ENCODE measurements at places on chromosomes 2 and 18.
A peak's percentile ranks its signal among the peaks of the same experiment; 100 is the strongest.

DNA sequence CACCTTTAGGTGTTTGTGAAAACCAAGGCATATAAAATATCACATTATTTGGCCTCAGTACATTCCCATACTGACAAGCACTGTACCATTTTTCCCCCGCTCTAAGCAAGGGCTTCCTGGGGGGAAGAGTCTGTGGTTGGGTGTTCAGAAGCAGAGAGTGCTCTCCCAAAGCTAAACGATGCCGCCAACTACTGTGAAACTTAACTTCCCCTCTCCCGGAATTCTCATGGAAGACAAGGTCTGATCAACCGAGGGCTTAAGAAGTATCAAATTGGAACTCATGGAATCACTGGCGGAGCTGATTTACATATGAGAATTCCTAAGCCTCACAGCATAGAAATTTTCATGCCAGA lies 433 bp upstream of the MFF start:
- DNase-seq = peak; percentile 54

- no peak for DNase-seq
Observed at GRCh38 chr2:98647636-98648035, 39.2 kb downstream of the UNC50 start.

DNA sequence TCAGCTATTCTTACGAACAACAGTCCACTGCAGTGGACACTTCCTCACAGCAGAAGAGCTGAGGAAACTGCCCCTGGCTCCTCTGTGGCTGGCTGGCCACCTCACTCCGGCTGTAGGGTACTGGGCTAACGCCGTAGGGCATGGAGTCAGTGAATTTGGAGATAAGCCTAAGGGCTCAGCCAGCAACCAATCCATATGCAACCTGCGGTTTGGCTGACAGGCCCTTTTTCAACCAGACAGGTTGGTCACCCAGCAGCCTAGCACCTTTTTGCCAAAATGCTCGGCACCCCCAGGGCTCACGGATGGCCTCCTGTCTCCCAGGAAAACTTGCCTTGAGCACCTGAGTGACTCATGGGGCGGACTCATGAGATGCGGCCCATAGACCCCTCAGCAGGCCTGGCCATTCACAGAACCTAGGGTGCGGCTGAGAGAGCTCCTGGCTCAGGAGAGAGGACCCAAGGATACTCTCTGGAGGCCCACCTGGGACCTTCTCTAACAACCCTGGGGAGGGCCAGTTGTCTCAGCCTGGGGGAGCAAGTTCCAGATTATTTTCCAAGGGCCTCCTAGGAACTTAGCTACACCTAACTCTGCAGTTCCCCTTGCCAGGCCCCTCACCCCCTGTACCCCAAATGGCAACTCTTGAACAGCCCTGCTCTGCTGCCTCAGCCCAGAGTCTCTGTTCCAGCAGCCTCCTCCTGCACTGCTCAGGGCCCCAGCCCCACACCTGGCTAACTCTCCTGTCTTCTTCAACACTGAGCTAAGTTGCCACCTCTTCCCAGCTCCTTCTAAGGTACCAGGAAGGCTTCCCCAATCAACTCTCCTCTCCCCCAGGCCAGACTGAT lies 252.1 kb downstream of the CYP26B1 start:
- peak; percentile 2 for DNase-seq

DNA sequence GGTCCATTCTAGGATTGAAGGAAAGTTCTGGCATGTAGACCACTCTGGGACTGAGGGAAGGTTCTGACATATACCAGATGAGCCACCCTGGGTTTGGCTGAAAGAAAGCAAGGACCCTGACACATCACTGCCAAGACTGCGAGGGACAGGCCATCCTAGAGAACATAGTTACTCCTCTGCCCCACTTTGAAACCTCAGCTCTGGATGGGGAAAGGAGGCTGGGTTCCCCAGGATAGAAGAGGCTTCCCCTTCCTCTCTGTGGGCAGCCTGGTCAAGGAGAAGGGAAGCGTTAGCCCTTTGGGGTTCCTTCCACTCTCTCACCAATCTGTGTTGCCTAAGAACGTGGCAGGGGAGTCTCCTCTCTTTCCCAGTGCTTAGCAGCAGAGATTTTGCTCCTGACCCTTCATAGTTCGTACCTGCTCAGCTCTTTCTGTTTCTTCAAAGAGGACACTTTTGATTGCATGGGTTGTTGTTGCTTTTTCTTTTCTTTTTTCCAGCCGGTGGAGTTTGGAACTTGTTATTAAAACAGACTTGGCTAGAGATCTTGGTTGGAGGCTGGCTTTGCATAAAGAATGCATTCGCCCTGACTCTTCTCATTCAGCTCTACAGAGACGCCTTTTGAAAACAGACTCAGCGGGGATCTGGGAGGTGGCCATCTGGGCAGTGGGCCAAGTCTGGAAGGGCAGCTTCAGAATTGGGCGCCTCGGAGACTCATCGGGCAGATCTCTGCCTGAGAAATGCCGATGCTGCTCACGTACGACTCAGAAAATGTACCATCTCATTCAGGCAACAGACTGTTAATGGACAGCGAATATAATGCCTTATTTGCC lies 166.1 kb downstream of the CLIP4 start:
- peak; percentile 32 for DNase-seq

DNA sequence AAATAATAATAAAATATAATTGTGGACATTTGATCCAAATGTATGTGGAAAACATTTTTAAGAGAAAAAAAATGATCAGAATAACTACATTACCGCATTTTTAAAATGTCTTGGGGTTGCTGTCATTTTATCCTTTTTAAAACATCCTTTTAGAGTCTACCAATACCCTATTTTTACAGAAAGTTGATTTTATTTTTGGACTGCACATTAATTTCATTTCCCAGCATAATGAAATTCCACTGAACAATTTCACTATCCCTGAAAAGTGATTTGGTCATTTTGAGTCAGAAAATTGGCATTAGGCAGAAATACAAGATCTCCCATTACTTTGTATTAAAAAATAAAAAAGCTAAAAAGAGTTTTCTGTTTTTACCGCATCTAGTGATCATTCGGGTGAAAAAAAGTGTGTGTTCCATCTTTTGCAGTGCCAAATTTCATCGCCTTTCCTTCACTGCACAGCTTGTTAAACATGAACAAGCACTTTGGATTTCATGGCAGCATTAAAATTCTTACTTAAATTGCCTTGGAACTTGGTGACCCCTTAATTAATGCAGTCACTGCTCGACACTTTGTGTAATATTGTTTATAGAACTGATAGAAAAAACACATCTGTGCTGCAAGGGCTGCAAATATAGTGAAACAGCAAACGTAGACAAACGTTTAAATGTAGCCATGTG lies 611.7 kb downstream of the TSN start:
- no peak for DNase-seq

DNA sequence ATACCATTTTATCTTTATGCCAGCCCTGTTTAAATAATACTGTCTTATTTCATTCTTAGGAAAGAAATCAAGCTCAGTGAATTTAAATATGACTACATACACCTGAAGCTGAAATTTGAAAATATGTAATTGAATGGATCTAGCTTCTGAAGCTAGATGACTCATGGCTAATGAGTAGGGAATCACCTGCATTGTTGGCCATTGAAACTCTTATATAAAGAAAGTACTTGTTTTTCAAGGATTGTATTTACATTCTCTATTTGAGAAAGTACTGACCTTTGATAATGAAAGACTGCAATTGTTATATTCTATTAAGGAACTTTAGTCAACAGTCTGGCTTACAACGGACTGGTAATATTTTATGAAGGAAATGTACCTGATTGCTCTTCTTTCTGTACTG lies 346.7 kb upstream of the LRATD1 start:
- no peak for DNase-seq

DNA sequence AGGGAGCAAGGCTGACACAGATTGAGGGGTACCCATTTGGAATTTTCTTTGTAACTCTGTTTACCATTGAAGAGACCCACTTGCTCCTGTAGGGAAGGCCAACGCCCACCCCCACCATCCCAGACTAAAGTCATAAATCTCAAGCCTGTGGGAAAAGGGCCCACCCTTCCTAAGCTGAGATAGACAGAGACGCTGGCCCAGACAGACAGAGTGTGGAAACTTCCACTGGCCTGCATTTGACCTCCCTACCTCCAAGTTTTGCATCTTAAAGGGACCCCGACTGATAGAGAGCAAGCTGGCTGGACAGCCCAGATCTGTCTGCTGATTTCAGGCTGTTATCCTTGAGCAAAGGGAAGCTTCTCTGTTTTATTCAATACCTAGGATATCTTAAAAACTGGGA lies 48.2 kb upstream of the SLC14A2 start:
- DNase-seq = peak; percentile 36

GRCh38 chr2:2733818-2734217 lies 402.7 kb upstream of the MYT1L start:
- DNase-seq = no peak

DNA sequence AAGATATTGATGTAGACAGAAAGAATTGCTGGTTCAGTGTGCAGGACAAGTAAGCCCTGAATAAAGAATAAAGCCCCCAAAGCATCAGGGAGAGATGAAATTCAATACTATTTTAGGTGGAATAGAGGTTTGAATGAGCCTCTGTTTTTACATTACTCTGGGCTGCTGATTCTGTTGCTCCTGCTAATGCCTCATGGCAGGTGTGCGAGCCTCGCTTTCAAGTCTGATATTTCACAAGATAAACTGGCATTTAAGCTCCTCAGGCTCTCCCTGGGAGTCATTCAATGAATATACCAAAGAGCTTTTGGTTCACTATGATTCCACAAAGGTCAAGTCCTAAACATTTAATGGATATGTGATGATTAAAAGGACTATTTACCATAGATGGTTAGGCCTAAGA lies 601.0 kb upstream of the SLC39A10 start:
- DNase-seq = no peak
